ENCODE measurements at places on chromosomes 12 and 14. TPM values are rescaled to one million over a fixed set of nuclear protein-coding genes. Genes with fewer than 3 reads are reported as not detected.

RNASE3 gene
- total RNA-seq = not detected

GRCh38 chr14:68730811-68731425 is 61.9 kb downstream of the ZFP36L1 start:
- DNase-seq = peak; percentile 27

DNA sequence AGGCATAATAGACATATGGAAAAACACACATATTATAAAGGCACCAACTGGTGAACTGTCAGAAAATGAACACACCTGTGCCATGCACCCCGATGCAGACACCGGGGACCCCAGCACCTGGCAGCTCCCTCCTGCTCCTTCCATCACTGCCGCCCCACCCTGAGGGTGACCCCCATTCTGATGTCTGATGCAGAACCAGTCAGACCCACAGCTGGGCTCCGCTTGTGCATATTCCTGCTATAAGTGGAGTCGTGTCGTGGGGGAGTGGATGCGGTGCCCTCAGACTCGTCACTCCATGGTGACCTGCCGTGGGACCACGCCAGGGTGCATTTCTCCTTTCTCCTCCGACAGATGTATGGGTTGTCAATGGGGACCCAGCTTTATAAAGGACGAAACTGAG is 45.7 kb upstream of the MEG3 start:
- DNase-seq = no peak

DNA sequence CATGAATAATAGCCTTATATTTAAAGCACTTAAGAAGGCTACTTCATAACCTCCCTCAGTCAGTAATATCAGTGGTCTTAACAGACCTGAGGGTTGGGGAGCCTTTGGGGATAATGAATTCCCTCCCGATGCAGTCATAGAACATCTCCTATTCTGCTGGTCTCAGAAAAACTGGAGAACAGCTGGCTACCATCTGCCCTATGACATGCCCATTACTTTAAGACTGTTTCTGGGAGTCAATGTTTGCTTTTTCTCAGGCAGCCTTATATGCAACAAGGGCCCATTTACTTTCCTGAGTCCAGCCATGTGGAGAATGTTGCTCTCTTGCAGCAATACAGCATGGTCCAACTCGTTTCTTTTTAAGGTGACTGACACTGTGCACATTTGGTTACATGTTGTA is 161.7 kb upstream of the PARP11 start:
- DNase-seq = no peak

SETD1B gene
- total RNA-seq = 19.5 TPM

GRCh38 chr14:55361190-55361589 is 50.4 kb downstream of the ATG14 start:
- DNase-seq = no peak

DNA sequence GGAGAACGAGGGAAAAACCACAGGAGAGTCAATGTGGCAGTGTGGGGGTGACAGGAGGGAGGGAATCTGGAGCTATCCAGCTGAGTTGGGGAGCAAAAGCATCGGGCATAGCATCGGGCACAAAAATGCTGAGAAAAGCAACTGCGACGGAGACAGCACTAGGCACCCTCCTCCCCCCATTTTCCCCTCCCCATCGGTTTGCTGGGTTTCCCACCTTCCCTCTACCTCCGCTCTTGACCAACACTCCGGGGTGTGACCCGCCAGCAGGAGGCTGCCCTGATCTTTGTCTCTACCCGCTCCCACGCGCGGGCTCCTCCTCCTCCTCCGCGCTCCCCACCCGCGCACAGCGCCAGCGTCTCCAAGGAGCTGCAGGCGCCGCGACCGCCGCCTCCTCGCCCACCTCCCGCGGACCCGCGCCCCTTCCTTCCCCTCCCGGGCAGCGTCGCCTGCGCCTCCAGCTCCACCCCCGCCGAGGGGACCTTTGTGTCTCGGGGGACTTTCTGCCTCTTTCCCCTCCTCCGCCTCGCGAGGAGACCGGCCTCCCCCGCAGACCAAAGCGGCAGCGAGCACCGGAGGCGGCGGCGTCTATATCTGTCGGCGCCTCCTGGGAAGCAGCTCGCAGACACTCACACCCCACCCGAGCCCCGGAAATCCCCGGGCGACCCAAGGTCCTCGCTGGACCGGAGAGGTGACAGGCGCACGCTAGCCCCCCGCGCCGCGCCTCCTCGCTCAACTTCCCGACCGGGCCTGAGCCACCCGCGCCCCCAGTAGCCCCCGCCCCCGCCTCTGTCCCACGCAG is 920 bp downstream of the CDK17 start:
- DNase-seq = peak; percentile 41

GRCh38 chr12:100077367-100077766 is 65.3 kb downstream of the BLTP3B start:
- no peak for DNase-seq

GRCh38 chr12:29562110-29562804 is 64.8 kb upstream of the OVCH1 start:
- no peak for DNase-seq

FAM181A gene
- not detected for total RNA-seq

DNA sequence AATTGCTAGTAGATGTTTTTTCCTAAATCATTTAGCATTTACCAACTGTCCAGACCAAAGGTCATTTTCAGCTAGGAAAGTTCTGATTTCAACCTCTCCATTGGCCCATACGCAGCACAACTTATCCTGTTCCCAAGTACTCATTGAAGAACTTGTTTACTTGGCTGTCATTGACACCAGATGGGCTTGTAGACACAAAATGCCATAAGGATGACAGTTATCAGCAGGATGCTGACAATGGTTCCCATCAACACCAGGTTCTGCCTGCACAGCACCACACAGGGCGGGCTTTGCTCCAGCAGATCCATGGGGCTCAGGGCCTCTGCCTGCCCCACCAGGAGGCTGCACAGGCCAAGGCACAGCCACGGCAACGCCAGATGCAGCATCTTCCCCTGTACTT is 36.5 kb upstream of the TMPRSS12 start:
- no peak for DNase-seq

GRCh38 chr14:101235335-101236103 is 325.8 kb upstream of the DIO3 start:
- DNase-seq = peak; percentile 85

LRTM2 gene
- 0.66 TPM for total RNA-seq

NUDT14 gene
- total RNA-seq = 51.3 TPM

C12orf50 gene
- total RNA-seq = not detected

DNA sequence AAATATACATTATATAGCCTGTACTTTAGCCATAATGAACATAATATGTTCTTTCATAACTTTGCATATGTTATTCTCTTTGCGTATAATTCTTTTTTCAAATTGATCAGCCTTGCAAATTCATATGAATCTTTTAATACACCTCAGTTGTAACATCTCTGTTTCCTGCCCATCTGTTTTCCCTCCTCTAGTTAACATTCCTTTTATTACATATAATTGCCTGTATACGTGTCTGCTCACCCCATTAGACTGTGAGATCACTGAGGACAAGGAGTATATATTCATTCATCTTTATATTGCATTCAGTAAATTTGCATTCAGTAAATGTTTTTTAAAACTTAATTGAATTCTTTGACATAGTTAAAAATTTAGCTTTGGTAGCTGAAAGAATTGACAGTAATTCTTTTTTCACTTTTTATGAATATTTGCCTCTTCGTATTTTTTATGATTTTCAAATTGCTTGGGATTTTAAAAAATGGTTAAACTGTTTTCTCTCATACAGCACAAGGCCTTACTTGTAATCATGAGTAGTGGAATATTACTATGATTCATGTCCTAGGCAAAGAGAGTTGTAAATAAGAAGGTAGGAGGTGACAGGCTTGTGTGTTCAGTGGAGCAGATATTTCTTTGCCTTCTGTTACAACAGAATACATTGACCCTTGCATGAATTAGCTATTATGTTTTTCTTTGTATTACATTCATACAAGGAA is 32.8 kb upstream of the KLHL42 start:
- DNase-seq = no peak

TMEM121 gene
- total RNA-seq = 0.81 TPM

DNA sequence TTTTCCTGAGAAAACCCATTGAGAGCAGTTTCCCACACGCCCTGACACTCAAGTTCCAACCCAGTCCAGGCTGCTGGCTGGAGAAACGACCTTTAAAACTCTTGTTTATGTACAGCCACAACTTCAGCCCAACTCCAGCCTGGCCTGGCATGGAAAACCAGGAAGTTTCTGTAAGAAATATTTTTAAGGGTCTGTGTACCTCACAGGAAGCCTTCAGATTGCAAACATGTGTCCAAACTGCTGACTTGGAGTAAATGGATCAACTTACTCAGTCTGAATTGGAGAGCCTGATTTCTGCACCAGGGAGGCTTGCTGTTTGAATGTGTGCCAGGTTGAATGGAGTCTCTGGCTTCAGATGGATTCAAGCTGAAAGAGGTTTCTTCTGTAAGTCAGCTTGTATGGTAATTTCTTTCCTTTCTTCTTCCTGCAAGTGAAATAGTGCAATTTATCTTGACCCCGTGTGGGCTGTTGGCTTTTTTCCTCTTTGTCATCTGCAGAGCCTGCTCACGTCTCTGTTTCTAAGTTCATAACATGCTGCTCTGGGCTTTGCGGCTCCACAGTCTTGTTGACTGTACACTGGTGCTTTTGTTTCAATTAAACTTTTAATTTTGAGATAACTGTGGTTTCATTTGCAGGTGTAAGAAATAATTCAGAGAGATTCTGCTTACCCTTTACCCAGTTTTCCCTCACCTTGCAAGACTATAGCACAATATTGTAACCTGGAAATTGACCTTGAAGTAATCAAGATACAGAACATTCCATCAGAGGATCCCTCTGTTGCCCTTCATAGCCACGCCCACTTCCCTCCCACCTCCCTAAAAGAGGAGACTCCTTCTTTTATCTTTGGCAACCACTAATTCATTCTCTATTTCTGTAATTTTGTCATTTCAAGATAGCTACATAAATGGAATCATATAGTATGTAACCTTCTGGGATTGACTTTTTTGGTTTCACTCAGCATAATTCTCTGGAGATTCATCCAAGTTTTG is 109.7 kb upstream of the PRMT8 start:
- DNase-seq = no peak

BDKRB2 gene
- total RNA-seq = 0.18 TPM

DNA sequence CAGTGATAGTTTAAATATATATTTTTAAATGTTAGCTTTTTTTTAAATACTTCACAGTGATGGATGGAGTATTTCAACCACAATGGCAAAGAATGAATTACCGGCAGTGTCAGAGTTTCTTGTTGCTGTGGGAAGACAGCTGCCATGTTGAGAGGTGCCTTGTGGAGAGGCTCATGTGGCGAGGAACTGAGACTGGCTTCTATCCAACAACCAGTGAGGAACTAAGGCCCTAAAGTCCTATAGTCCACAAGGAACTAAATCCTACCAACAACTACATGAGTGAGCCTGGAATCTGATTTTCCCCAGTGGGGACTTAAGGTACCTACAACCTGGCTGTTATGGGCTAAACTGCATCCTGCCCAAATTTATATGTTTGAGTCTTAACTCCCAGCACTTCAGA is 220.2 kb upstream of the PLEKHG7 start:
- no peak for DNase-seq

NRDE2 gene
- 13.5 TPM for total RNA-seq

DUSP6 gene
- total RNA-seq = 136 TPM

IGF1 gene
- total RNA-seq = not detected

TSPAN9 gene
- 21.8 TPM for total RNA-seq

PTCSC3 gene
- not detected for total RNA-seq

DNA sequence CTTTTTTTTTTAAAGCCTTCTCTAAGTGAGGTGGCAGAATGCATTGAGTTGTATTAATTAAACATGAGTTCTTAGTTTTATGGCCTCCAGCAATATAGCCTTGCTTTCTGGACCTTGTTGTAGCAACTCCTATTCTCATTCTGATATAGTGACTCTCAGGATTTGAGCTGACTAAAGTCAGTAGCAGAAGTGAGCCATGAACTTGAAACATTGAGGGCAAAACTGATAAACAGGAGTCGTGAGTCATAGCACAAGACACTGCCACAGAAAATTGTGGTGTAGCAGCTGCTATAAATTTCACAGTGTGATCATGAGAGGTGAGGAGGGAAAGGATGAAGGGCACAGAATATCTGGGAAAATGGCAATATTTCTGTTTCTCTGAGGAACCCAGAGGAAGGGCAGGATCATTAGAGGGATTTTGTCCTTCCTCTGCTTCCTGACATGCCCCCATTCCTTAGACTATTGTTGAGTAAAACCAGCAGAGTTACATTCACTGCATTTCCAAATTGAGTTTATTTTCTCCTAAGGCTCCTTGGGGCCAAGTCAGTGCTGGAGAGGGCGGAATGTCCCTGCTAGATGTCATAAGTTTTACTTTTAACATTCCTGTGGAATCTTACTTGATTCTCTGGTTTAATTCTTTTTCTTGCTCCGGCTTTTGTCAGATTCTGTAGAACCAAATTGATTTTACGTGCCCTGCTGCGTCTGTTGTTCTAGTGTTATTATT is 7.5 kb downstream of the KLRG1 start:
- no peak for DNase-seq

DNA sequence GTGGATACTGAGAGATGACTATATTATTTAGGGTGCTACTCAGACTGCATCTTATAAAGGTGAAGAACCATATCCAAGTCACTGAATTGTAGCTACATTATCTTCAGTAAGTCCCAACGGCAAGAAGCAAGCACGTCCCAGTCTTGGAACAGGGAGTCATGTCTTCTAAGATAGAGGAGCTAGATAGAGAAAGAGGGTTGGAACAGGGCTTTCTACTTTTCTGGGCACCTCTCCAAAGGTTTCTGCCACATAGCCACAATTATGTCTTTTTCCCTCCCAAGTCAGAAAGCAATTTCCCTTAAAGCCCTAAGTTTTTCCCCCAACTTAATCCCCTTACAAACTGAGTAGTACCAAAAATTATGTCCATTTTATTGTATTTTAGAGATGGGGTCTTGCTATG is 22.4 kb downstream of the MAPK1IP1L start:
- no peak for DNase-seq

- DNase-seq = peak; percentile 33
Measured at GRCh38 chr14:70995671-70996070, 88.4 kb downstream of the PCNX1 start.

DNA sequence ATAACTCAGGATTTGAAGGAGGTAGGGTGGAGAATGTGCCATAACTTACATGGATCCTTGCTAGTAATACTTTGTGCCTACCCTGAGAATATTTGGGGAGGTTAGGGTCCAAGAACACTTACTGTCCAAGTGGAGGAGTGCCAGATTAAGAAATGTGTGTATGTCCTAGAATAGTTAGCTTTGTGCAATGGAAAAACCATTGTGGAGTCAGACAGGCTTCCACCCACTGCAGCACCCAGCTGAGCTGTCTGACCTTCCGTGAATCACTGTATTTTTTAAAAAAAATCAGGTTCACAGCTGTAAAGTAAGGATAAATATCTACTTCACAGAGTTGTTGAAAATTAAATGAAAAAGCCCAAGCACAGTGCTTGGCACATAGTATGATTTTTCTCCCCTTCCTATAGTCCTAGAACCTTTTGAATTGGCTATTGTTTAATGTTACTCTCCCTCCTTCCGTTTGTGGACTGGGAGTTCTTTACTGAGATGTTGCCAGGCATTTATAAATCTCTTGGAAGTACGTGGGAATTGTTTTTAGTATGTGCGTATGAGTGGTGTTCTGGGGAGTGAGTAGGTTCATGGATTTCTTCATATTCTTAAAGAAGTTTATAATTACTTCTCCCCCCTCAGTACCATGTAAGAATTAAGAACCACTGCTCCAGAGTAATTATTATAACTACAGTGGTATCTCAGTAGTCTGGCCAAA is 9.2 kb downstream of the RAB21 start:
- DNase-seq = no peak

- DNase-seq = no peak
Measured at GRCh38 chr14:59771577-59771976, 99.0 kb downstream of the RTN1 start.

TSHR gene
- total RNA-seq = not detected

PRB2 gene
- not detected for total RNA-seq

GRCh38 chr12:92634730-92635129 is 68.1 kb upstream of the PLEKHG7 start:
- DNase-seq = no peak

Measured in WTC11 (cell line).